ENCODE measurements at places on chromosomes 1 and 21.

GRCh38 chr1:83090195-83090594 lies 908.7 kb downstream of the TTLL7 start:
- no peak for DNase-seq

- DNase-seq: no peak
Observed at GRCh38 chr1:164622068-164622845, 63.3 kb downstream of the PBX1 start.

DNA sequence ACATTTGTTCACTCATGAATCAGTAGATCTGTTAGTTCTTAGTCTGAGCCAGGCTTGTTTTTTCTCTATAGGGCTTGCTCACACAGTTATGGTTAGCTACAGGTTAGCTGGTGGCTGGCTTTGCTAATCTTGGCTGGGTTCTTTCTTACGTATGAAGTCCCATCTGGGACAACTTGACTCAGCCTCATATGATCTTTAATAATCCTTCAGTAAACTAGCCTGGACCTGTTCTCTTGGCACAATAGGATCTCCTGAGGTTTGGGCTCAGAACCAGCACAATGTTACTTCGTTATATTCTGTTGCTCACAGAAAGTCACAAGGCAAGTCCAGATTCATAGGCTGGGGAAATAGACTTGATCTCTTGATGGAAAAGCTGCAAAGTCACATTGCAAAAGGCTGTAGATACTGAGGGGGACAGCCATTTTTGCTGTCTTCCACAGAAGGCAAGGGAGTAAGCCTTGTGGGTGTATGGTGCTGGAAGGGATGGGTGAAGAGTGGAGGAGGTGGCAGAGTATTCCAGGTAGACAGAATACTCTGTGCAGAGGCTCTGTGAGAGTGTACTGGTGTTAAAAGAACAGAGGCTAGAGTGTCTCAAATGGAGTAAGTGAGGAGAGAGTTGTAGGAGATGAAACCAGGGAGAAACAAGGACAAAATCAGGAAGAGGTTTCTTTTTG lies 24.4 kb downstream of the EFCAB7 start:
- no peak for DNase-seq

DNA sequence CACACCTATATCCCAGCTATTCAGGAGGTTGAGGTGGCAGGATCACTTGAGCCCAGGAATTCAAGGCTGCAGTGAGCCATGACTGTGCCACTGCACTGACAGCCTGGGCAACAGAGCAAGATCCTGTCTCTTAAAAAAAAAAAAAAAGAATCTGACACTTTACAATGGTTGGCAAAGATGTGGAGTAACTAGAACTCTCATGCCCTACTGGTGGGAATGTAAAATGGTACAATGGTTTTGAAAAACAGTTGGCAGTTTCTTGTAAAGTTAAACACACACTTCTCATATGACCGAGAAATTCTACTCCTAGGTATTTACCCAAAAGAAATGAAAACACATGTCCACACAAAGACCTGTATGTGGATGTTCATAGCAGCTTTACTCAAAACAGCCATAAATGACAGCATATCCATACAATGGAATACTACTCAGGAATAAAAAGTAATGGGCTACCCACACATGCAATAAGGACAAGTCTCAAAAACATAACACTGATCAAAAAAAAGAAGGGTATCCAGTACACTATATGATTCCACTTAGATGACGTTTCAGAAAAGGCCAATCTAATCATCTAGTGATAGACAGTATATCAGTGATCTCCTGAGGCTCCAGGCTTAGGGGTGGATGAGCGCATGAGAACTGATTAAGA lies 58.1 kb downstream of the HLCS start:
- DNase-seq: no peak

- DNase-seq: peak; percentile 38
Observed at GRCh38 chr1:245677461-245678240, 522.9 kb downstream of the KIF26B start.

DNA sequence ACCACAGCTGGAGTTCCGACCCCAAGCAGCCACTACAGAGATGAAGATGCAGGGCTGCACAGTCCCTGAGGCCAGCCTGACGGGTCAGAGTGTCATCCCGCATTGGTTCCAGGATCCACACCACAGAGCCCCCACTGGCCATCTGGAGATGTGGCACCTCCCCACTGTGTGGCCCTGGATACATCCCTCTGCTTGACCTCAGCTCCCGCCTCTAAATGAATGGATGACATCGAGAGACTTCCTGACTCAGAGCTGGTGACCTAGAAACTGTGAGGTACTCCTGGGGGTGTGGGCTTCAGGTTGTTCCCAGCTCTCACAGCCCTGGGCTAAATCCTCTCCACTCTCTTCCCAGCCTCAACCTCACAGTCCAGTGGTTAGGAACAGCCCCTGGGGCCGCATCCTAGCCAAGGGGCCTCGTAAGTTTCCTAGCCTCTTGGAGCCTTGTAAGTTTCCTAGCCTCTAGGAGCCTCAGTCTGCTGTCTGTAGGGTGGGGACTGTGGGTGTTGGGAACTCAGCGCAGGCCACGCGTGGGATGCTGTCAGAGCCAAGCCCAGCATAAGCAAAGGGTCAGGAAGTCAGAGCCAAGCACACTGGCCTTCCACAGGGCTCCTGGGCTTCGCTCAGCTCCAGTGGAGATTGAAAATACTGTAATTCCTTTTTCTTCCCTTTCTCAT lies 87.5 kb upstream of the RUNX3 start:
- DNase-seq: no peak

- no peak for DNase-seq
Observed at GRCh38 chr1:93143769-93144168, 36.4 kb downstream of the TMED5 start.

DNA sequence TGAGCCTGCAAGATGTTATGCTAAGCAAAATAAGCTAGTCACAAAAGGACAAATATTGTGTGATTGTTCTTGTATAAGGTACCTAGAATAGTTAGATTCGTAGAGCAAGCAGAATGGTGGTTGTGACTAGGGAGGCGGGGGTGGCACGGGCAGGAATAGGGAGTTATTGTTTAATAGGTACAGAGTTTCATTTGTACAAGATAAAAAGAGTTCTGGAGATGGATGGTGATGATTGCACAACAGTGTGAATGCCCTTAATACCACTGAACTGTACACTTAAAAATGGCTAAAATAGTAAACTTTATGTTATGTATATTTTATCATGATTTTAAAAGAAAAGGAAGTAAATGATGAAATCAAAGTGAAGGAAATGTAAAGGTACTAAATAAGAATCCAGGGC lies 20.6 kb downstream of the LRRC42 start:
- no peak for DNase-seq

DNA sequence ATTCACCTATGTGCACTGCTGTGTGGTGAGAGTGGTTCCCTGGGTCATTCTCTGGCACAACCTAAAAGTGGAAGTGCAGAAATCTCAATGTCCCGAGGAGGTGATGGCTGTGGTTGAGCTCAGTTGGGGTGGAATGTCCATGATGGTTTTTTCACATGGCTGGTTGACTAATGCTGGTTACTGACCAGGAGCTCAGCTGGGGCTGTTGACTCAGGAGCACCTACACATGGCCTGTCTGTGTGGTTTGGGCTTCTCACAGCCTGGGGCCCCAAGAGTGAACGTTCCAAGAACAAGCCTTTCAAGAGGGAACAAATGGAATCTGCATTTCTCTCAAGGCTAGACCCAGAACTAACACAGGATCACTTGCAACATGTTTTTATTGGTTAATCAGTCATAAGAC lies 6.4 kb upstream of the KANK4 start:
- DNase-seq: no peak

DNA sequence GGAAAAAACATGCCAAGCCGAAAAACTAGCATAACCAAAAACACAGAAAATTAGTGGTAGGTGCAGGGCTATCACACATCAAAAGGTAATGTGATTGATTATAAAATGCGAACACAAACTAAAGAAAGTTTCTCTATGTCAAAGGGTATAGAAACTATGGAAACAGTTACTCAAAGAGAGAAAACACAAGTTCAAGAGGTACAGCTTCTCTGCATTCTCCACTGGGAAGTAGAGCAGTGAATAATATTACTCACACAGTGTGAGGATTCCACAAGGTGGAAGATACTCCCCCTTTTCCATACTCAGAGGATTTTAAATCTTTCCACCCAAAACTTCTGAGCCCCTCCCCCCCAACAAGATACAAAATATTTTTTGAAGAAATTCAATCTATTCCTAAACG lies 18.6 kb downstream of the AKT3 start:
- no peak for DNase-seq

- DNase-seq: no peak
Observed at GRCh38 chr1:66968574-66968973, 43.8 kb downstream of the MIER1 start.

GRCh38 chr1:43271186-43272118 lies 1.7 kb downstream of the TMEM125 start:
- DNase-seq: no peak

DNA sequence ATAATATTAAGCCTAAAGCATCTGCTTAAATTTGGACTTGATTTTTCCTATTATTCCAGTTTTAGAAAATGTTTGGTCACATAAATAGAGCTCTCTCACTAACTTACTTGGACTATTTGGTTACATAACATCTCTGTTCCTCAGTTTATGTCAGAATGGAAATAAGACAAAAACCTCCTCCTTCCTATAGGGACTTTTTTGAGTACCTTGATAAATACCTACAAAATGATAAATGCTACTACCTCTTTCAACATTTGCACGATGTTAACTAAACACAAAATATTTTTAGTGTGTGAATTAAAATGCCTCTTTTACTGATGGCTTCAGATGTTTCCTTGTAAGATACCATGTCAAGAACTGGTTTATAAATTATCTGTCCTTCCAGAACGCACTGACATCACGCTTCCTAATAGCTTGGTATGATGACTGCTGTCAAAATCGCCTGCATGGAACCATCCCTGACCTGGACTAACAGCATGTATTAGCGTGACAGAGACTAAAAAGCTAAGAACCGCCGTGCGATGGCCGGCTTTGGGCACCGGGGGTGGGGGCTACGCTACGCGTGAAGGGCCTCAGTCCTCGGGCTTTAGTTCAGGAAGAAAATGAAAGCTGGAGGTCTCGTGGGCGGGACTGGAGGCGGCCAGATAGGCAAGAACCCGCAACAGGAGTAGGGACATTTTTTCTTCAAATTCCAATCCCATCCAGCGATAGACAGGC lies 133.2 kb upstream of the BARHL2 start:
- DNase-seq: no peak

GRCh38 chr1:173122958-173123852 lies 72.5 kb upstream of the TNFSF18 start:
- DNase-seq: peak; percentile 78

DNA sequence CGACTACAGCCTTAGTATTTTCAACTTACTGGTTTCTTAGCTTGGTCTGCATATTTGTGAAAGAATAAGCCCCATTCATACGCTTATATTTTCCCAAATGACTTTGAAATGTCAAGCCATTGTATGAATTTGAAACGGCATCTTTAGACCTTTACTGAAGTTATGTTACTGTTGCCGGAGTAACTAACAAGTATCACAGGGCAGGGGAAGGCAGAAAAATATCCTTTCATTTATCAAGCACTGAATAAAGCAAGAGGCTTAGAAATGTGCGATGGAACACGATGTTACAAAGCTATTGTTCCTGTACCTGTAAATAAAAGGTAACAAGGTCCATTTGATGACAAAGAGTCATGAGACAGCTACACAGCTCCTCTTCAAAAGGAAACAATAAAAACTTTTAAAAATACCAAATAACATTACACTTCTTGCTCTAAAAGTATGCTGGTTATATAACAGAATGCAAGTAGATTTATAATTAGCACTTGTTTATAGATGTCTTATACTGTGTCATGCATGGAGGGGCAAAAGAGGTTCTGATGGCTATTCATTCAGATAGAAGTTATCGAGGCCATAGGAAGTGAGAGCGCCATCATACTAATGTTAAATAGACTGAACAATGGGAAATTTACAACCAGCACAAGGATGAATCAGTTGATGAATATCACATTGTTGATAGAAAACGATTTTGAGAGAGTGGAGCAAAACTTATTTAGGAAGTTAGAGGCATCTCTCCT lies 322.6 kb downstream of the RGS7 start:
- DNase-seq: no peak

GRCh38 chr1:14486401-14487201 lies 111.9 kb upstream of the KAZN start:
- peak; percentile 98 for DNase-seq

DNA sequence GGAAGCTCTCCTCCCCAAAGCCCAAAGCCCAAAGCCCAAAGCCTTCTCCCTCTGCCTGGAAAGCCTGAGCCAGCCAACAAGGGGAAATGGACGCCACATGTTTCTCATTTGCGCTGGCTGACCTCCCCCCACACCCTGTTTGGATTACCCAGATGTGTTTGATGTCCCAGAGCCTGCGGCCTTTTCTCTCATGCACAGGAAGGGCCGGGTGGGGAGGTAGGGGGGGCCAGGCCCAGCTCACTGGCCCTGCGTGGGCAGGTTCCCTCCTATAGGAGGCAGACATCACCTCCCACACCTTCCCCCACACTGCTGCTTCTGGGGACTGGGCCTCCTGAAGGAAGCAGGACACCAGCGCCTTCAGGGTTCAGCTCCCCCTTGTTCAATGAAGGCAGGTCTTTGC lies 116.3 kb downstream of the NAV1 start:
- DNase-seq: peak; percentile 76

- DNase-seq: no peak
Observed at GRCh38 chr1:63870152-63870551, 96.3 kb downstream of the ROR1 start.

DNA sequence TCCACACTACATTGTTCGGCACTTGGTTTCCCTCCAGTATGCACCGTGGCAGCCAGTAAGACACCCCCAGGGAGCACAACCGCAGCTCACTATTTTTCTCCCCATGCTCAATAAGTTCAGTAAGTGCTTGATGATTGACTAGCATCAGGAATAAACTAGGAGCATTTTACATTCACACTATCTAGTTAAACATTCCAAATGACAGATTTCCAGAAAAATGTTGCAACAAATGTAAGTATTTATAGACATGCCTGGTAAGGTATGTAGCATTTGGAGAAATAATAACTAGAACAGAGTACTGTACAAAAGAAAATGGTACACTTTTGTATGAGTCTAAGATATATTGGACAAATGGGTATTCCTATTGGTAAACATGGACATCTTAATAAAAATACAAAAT lies 92.9 kb downstream of the SLC45A1 start:
- DNase-seq: peak; percentile 34

DNA sequence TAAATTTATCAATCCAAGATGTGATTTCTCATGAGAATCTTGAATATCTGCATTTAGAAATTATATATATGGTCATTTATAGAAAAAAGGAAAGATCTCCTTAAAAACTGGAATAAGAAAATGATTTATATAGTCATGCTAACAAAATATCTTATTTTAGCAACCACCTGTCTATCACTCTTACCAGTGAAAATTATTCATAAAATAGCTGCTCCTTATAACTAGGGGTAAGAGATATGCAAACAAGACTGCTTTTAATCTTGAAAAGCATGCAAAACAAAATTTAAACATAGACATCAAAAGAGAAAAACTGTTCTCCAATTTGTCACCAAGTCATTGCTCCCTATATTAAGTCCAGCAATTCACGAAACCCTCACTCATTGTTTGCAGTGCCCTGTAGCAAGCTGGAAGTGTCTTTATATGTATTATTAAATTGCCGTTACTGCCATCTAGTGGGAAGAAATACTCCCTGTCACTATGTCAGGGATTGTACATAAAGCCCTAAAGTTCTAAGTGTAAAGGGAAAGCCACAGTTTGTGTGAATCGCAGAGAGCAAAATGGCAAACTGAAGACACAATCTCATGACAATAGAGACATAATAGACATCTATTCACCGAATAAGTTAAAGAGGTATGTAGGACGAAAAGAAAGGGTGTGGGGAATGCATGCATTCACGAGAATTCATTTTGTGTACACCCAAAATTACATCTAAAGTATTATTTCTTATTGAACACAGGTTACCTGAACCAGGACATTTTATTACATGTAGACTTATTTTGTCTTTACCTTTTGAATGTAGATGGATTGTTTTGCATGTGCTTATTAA lies 600.5 kb downstream of the USP25 start:
- peak; percentile 47 for DNase-seq

- DNase-seq: no peak
Observed at GRCh38 chr1:37323486-37324377, 150.6 kb upstream of the ZC3H12A start.

Measured in fibroblast of skin of left biceps (primary cell).